ENCODE measurements at places on chromosomes 11 and 22. TPM values are rescaled to one million over a fixed set of nuclear protein-coding genes. Genes with fewer than 3 reads are reported as not detected.

Gene SMIM38
- not detected for total RNA-seq

Gene BLID
- total RNA-seq: not detected

Gene CENPM
- total RNA-seq: 13.7 TPM

Gene RAB38
- total RNA-seq: 4.9 TPM

Gene LRRN4CL
- 0.82 TPM for total RNA-seq

Gene MRGPRE
- total RNA-seq: not detected

All from colonic mucosa (tissue), 4 donors.